ENCODE measurements at places on chromosomes 5 and 9.

GRCh38 chr5:94028001-94028400 lies 286.6 kb upstream of the POU5F2 start:
- no peak for DNase-seq

DNA sequence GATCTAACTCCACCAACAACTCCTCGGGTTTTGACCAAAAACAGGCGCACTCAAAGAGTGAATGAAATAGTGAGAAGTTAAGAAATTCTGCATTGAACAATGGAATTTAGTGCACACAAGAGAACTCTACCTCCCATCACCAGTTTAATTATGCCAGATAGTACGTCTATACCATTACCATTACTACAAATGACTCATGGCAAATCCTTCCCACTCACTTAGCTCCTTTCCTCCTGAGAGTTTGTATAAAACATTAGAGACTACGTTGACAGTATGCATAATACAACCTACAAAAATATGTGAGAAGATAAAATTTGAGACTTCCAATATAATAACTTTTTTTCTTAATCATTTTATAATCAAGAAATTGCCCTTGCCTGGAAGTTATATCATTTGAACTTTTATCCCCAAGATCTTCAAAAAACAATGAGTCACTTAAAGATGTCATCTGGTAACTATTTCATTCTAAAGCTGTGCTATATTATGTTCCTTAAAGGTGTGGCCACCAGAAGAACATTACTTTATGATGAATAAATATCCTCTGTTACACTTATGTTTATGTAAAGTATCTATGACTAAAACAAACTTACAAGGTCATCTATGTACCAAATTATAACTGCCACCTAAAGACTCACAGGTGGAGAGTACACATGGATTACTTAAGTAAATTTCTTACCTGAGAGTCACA lies 297.9 kb upstream of the PTGER4 start:
- DNase-seq: no peak

DNA sequence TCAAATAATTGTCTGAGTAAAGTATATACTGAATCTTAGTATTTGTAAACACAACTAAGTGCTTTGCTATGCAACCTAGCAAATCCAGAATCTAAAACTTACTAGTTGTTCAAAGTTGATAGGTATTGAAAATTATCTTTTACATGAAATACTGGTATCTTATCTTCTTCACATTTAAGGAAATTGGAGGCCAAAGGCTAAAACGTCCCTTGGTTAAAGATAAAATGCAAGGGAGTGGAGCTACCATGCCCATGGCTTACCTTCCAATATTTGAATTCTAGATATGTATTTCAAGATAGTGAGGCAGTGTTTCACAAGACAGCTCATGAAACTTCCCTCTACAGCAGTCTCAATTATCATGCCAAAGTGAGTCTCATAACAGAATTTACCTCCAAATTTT lies 373.5 kb downstream of the KIAA0825 start:
- no peak for DNase-seq

GRCh38 chr9:127245637-127246164 lies 18.9 kb upstream of the GARNL3 start:
- no peak for DNase-seq

- no peak for DNase-seq
Observed at GRCh38 chr9:33211695-33212393, 28.1 kb upstream of the SPINK4 start.

DNA sequence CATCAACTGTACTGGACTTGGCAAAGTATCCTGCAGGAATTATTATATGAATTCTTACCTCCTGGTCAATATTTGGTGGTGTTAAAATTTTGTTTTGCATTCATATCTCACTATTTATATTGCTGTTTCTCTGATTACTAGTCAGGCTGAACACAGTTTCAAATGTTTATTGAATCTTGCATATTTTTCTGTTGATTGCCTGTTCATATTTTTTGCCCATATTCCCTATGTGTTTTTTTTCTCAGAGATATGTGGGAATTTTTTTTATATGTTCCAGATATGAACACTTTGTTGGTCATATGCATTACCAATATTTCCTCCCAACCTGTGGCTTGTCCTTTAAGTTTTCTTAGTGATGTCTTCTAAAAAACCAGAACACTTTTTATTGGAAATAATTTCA lies 148.9 kb upstream of the GRHPR start:
- no peak for DNase-seq

- DNase-seq: no peak
Observed at GRCh38 chr9:23821375-23822181, 4.5 kb downstream of the ELAVL2 start.

GRCh38 chr9:86508208-86508903 lies 154.1 kb upstream of the TUT7 start:
- DNase-seq: peak; percentile 39

- DNase-seq: no peak
Observed at GRCh38 chr9:2336055-2336454, 285.5 kb upstream of the VLDLR start.

- DNase-seq: no peak
Observed at GRCh38 chr9:7227951-7228350, 470.2 kb downstream of the KDM4C start.

DNA sequence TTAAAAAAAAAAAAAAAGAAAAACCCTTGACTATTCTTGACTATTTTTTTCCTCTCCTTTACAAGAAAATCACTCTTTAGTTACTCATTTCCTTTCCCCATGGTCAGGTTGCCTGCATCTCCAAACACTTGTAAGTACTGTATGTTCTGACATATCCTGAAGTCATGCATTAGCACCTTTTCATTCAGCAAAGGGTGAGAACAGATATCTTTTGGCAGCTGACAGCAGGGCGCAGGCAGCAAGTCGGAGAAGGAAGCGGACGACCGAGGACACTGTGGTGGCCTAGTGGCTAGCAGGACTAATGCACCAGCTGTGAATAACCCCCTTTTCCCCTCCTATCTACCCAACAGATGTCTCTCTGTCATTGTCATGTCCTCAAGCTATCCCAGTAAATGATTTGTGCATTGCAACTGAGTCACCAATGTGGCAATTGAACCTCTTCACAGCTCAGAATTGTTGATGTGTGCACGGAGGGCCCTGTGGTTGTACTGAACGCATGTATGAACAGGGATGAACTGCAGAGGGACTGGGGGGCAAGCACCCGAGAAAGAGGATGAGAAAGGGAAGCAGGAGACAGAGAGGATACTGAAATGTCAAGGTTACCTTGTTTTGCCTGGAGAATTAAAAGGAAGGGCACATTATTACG lies 996.0 kb upstream of the ARRDC3 start:
- DNase-seq: no peak

- no peak for DNase-seq
Observed at GRCh38 chr9:135381762-135382310, 97.7 kb upstream of the PPP1R26 start.

DNA sequence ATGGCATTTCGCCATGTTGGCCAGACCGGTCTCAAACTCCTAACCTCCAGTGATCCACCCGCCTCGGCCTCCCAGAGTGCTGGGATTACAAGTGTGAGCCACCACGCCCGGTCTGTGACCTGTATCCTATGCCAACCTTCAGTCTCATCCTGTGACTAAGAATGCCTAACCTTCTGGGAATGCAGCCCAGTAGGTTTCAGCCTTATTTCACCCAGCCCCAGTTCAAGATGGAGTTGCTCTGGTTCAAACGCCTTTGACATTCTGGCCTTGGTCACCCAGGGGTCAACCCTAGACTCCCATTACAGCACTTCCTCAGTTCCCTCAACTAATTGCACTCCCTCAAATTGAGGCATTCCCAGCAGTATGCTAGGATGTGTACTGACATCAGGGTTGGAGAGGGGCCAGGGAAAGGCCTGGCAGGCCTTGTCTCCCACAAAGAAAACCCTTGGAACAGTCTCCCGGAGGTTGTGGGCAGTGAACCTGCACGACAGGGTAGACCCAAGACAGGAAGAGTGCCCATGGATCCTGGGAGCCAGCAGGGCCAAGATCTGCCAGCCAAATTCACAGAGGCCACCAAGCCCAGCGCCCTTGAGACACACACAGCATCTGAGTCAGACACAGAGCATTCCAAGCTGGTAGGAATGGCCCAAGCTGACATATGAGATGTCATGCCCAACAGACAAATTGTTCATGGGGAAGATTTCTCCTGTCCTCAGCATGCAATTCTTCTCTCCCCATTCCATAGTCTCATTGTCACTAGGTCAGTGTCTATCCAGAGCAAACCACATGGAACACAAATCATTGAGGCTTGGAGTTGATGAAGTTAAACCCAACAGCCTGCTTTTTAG lies 24.9 kb upstream of the SMU1 start:
- DNase-seq: no peak

GRCh38 chr5:32217886-32218396 lies 43.8 kb upstream of the GOLPH3 start:
- DNase-seq: no peak

DNA sequence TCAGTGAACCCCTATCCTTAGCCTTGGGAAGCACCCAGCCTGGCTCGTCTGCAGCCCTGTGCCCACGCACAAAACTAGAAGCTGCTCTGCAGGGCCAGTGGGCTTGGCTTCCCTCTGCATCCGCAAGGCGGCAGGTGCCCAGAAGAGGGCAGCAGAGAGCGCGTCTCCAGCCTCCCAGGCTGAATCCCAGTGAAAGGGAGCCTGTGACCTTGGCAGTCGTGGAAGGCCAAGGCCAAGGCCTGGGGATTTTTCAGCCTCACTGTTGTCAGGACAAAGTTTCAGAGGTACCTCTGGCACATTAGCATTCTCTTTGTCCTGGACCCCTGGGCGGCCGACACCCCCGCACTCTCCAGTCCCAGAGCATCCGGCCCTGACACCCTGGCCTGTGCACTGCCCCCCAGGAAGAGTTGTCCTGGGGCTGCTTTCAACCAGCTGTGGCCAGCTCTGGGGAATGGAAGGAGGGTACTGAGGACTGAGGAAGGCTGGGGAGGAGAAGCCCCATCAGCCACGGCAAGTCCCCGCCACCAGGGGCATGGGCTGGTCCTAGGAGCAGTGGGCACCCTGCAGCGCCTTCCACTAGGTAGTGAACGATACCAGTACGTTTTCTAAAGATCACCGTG lies 63.6 kb upstream of the IL17B start:
- DNase-seq: peak; percentile 80

- no peak for DNase-seq
Observed at GRCh38 chr5:91417219-91417618, 34.1 kb upstream of the ARRDC3 start.

DNA sequence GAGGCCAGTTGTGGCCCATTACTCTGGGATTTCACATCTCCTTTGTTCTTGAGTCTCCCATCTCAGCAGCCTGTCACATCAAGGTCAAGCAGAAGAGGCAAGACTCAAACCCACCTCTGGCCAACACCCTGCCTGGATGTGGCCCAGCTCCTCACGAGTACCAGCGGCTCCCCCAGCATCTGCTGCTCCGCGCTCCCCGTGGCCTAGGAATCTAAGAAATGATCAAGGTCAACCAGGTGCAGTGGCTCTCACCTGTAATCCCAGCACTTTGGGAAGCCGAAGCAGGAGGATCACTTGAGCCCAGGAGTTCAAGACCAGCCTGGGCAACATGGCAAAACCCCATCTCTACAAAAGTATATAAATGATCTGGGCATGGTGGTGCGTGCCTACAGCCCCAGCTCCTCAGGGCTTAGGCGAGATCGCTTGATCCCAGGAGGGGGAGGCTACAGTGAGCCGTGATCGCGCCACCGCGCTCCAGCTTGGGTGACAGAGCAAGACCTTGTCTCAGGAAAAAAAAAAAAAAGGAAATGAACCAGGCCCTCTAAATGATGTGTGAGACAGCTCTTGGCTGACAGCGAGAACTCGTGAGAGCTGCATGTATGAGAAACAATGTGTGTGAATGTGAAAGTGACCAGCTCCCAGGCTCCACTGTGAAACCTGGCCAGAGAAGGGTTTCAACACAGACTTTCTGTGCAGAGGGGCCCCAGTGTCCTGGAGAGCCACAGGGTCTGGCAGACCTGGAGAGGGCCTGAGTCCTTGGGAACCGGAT lies 61.6 kb upstream of the ANGPTL2 start:
- peak; percentile 86 for DNase-seq

DNA sequence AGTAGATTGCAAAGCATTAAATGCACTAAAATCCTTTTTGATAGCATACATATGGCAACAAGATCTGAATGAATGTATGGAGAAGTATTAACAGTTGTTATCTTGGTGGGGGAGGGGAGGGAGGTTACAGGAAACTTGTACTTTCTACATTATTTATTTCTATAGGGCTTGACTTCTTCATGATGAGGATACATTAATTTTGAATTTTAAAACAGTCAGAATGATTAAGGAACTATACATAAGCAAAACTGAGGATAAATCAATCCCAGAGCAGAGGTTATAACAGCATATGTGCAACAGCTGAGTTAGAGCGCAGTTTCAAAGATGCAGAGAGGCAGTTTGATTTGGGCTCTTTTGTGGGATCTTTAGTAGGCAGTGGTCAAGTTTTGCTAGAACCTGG lies 23.9 kb upstream of the SMAD5 start:
- no peak for DNase-seq

DNA sequence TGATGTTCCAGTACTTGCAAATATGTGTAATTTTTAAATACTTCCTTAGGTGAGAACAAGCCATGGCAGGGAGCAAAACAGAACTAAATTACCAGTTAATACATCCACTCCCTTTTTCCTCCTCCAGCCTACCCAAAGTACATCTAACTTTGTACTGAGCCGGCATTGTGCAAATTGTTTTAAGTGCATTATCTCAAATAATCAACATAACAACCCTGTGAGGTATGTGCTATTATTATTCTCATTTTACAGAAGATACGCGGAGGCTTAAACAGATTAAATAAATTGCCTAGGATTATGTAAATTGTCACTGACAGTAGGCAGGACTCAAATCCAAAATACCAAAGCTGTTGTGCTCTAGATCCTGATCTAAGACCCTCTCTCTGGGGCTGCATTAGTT lies 55.5 kb upstream of the KLF4 start:
- no peak for DNase-seq

- no peak for DNase-seq
Observed at GRCh38 chr9:99023831-99024230, 80.1 kb downstream of the COL15A1 start.

- DNase-seq: no peak
Observed at GRCh38 chr9:37935096-37935495, 31.2 kb upstream of the SLC25A51 start.

- DNase-seq: no peak
Observed at GRCh38 chr9:72978744-72979143, 25.9 kb upstream of the ALDH1A1 start.

DNA sequence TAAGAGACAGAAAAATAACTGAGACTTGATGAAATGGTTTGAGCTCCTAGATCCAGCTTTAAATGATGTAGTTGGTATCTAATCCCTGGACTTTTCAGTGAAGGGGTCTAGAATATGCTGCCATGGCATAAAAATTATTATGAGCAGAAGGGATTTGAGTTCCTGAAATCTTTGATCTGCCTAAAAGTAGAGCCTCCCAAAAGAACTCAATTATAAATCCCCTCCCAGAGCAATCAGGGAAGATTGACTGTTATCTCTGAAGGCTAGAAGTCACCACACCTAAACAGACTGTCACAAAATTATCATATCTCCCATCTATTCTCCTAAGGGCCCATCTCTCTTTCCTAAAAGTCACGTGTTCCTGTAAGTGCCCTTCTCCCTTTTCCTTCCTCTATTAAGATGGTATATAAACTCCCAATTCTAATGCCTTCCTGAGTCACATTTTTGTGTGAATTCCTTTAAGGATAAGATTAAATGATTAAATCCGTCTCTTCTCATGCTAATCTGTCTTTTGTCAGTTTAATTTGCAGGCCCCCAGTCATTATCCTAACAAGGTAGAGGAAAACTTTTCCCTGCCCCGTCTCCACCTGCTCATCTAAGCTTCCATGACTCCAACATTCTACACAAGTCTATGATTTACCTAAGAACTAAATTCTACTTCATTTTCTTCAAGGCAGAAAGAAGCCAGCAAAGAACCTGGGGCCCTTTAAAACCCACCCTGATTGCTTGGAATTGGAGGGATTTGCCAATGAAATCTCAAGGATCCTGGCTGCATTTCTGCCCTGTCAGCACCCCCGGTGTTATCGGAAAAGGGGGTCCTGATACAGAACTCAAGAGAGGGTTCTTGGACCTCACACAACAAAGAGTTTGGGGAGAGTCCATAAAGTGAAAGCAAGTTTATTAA lies 47.1 kb upstream of the PWWP2A start:
- DNase-seq: no peak

All from GM13977 (cell line).